ENCODE measurements at places on chromosomes 1 and 21. TPM values are rescaled to one million over a fixed set of nuclear protein-coding genes. Genes with fewer than 3 reads are reported as not detected.

The CELA2A gene
- total RNA-seq, result not detected

The MAPKAPK2 gene
- total RNA-seq, result 97.4 TPM

The LYPD8 gene
- not detected for total RNA-seq

The NMNAT2 gene
- not detected for total RNA-seq

The FCN3 gene
- total RNA-seq, result not detected

The PAX7 gene
- total RNA-seq, result not detected

The KLHDC8A gene
- not detected for total RNA-seq

The GJB3 gene
- not detected for total RNA-seq

DNA sequence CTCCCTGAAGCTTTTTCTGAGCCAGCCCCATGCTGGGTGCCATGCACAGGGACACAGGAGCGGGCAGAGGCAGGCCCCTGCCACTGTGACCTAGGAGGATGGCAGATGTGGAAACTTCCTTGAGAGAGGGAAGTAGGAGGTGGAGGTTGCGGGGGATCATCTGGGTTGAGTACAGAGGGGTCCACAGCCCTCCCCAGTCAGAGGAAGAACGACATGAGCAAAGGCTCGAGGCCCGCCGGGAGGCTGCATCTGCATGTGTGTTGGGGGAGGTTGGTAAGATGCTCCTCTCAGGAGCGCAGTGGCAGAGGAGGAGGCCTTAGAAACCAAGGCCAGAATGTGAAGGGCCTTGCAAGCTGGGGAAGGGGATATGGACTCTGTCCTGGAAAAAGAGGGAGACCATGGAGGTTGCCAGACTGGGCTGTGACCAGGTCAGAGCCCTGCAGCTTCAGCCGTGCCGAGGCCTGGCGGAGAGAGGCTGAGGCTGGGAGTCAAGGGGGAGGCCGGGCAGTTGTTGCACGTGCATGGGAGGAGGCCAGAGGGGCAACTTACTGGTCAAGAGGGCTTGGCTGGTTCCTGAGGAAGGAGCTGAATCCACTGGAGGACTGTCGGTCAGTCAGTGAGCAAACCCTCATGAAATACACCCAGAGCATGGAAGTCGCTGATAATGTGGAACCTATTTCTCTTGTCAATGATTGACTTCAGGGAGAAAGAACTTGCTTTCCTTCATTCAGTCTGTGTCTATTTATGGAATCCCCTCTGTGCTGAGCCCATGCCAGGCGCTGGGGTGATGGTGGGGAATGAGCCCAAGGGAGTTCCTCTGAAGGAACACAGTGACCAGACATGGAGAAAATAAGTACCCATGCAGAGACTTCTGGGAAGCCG lies 31.7 kb downstream of the A3GALT2 start:
- H3K4me1 ChIP-seq, result no peaks in the 10 kb centered on the region
- no peak overlapping the region for H3K27ac ChIP-seq
- peaks cover 22% of the 10 kb centered on the region for H3K36me3 ChIP-seq
- no peak for DNase-seq

DNA sequence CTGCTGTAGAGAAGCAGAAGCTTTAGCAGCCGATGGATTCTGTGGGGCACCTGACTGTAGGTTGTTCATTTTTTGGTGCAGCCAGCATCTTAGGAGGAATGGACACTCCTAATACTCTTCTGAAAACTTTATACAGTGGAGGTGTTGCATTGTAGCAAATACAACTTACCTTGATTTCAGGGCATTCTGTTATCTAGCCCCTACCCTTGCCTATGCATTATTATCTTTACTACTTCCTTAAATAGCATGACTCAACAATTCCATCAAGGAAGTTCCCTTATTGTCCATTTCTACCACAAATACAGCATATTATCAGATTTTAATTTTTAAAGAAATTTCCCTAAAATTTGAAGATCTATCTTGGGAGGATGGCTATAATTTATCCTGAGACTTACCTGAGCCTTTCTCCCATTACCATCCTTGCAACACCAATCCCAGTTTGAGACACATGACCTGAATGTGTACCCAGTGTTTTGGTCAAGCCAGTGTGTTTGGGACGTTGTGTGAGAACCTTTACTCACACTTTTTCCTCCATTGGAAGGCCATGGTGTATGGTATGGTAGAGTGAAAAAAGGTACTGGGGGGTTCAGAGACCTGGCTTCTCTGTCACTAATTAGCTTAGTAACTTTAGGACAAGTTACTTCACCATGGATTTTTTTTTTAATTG lies 9.2 kb downstream of the POU2F1 start:
- no peak overlapping the region for H3K4me3 ChIP-seq
- peaks cover 17% of the 10 kb centered on the region for H3K4me1 ChIP-seq
- H3K27me3 ChIP-seq, result no peaks in the 10 kb centered on the region
- no peak overlapping the region for H3K27ac ChIP-seq
- H3K36me3 ChIP-seq, result peaks cover 3% of the 10 kb centered on the region
- peak; percentile 36 for DNase-seq

DNA sequence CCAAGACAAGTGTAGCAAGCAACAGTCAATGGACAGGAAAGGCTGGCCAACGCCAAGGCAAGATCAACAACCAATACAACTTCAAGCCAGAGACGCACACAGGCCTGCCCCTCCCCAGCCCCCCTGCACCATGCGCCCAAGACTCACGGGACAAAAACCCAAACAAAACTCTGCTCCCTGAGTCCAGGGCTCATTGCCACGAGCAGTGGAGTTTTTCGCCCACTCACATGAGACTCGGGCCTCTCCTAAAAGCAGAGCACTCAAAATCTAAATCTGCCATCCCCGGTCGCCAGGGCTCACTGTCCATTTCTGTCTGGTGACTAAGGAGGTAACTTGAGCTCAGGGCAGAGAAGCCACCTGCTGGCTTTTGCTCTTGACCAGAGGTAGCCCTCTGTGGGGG lies 174.8 kb downstream of the CLIC6 start:
- no peak for DNase-seq
- H3K4me1 ChIP-seq, result peaks cover 60% of the 10 kb centered on the region
- no peak overlapping the region for H3K4me3 ChIP-seq
- H3K27ac ChIP-seq, result no peak overlapping the region

- H3K4me3 ChIP-seq, result no peak overlapping the region
- H3K27me3 ChIP-seq, result peaks cover 46% of the 10 kb centered on the region
- no peak for DNase-seq
- no peaks in the 10 kb centered on the region for H3K36me3 ChIP-seq
These were observed 7.2 kb upstream of the OLFML2B start for GRCh38 chr1:162030759-162031280.

DNA sequence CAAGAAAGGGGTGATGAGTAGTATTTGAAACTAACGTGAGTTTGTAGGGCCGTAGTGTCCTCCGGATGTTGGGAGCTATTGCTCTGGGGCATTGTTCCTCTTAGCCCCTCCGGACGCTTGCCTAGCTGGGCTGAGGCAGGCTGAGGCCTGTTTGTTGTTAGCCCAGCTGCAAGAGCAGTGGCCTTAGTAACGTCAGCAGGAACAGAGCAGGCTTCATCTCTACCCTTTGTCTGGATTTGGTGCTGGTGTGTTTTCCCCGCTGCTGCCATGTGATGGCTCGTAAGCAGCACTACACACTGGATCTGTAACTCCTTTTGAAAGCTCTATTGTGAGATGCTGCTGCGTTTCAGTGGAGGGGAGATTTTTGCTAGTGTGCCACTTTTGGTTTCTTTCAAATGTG lies 57.6 kb downstream of the DNM3 start:
- H3K27me3 ChIP-seq, result peaks cover 2% of the 10 kb centered on the region
- H3K4me3 ChIP-seq, result no peak overlapping the region
- H3K36me3 ChIP-seq, result no peaks in the 10 kb centered on the region

- no peaks in the 10 kb centered on the region for H3K27me3 ChIP-seq
- no peaks in the 10 kb centered on the region for H3K36me3 ChIP-seq
- H3K27ac ChIP-seq, result no peak overlapping the region
- H3K4me1 ChIP-seq, result no peaks in the 10 kb centered on the region
- no peak overlapping the region for H3K4me3 ChIP-seq
These were observed 260.3 kb downstream of the FAF1 start for GRCh38 chr1:50699795-50700194.

- H3K36me3 ChIP-seq, result peaks cover 27% of the 10 kb centered on the region
- H3K4me1 ChIP-seq, result peaks cover 45% of the 10 kb centered on the region
- peak; percentile 63 for DNase-seq
- H3K4me3 ChIP-seq, result peak overlapping the region; percentile 44
These were observed 154.1 kb downstream of the TGFBR3 start for GRCh38 chr1:91731815-91732214.

GRCh38 chr1:207619871-207620542 lies 24.9 kb upstream of the CR1L start:
- H3K4me1 ChIP-seq, result no peaks in the 10 kb centered on the region
- DNase-seq, result peak; percentile 68
- no peak overlapping the region for H3K4me3 ChIP-seq
- no peaks in the 10 kb centered on the region for H3K36me3 ChIP-seq

DNA sequence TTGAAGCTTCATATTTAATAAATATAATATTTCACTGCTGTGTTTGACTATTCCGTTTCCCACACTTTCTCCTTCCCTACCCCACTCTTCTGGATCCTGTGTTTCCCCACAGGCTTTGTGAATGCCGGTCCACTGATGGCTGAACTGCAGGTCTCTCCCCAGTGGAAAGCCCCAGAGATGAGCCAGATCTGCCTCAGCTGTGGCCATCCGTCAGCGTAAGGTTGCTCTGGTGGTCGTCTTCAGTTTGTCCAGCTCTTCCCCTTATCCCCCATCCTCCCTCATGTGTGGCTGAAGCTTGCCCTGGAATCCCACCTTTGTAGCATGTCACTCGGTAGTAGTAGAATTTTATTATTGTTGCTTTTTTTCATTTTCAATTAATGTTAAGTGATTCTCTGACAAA lies 11.4 kb downstream of the SMAP2 start:
- peaks cover 41% of the 10 kb centered on the region for H3K36me3 ChIP-seq
- peak overlapping the region; percentile 88 for H3K4me3 ChIP-seq
- DNase-seq, result peak; percentile 75

DNA sequence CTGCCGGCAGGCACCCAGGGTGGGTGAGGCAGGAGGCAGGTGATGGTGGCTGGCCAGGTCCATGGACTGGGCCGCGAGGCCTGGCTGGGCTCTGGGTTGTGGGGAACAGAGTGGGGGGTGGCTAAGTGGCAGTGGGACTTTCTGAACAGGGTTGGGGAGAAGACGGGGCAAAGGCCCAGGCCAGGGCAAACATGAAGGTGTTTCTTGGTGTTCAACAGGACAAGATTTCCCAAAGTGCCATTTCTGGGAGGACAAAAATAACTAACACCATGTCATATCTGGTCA lies 26.8 kb downstream of the STUM start:
- no peaks in the 10 kb centered on the region for H3K4me1 ChIP-seq
- DNase-seq, result no peak
- H3K27ac ChIP-seq, result no peak overlapping the region

GRCh38 chr1:5858844-5859407 lies 133.3 kb downstream of the NPHP4 start:
- no peak for DNase-seq
- H3K27me3 ChIP-seq, result no peaks in the 10 kb centered on the region
- H3K4me1 ChIP-seq, result peaks cover 3% of the 10 kb centered on the region
- no peak overlapping the region for H3K27ac ChIP-seq

- peaks cover 32% of the 10 kb centered on the region for H3K36me3 ChIP-seq
- peak overlapping the region; percentile 96 for H3K4me3 ChIP-seq
- H3K27ac ChIP-seq, result peak overlapping the region; percentile 99
- no peaks in the 10 kb centered on the region for H3K27me3 ChIP-seq
These were observed 550 bp upstream of the NFYC start for GRCh38 chr1:40690771-40691537.

- H3K4me1 ChIP-seq, result no peaks in the 10 kb centered on the region
- no peaks in the 10 kb centered on the region for H3K36me3 ChIP-seq
- H3K4me3 ChIP-seq, result no peak overlapping the region
- no peaks in the 10 kb centered on the region for H3K27me3 ChIP-seq
- no peak for DNase-seq
These were observed 419.0 kb upstream of the LRRC7 start for GRCh38 chr1:69148731-69149130.

GRCh38 chr21:42650441-42651421 lies 2.7 kb upstream of the PDE9A start:
- peaks cover 12% of the 10 kb centered on the region for H3K4me1 ChIP-seq
- no peak overlapping the region for H3K27ac ChIP-seq
- no peaks in the 10 kb centered on the region for H3K36me3 ChIP-seq
- H3K4me3 ChIP-seq, result no peak overlapping the region
- H3K27me3 ChIP-seq, result peaks cover 31% of the 10 kb centered on the region

- H3K27ac ChIP-seq, result no peak overlapping the region
- H3K4me1 ChIP-seq, result peaks cover 26% of the 10 kb centered on the region
- DNase-seq, result no peak
- peaks cover 54% of the 10 kb centered on the region for H3K27me3 ChIP-seq
- no peaks in the 10 kb centered on the region for H3K36me3 ChIP-seq
These were observed 1.2 kb downstream of the MCOLN3 start for GRCh38 chr1:85047144-85047471.

DNA sequence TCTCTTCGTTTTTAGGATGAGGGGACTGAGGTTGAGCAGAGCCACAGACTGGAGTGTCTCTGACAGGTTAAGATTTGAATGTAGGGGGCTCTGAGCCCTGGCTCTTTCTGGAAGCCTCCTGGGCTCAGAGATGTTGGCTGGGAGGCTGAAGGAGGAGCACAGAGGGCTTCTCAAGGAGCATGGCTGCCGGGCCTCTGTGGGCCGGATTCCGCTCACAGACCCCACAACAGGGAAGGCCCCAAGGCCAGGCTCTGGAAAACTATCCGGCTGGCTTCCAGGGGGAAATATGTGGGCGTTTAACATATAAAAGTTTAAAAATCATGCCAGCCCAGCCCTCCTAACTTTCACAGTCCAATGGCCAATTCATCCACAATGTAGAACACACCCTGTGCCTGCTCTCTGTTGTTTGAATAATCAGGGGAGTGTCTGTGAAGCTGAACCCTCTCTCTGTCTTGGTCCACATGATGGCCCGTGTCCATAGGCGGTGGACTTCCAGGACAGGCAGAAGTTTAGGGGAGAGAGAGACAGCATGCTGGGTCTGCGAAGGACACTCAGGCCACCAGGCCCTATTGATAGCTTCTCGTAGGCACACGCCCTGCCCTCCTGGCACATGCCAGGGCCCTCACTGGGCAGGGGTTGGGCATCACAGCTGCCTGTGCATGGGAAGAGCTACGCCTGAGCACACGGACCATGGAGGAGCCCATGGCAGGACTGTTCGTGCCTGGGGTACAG lies 10.8 kb downstream of the OBSCN start:
- no peak for DNase-seq
- H3K27ac ChIP-seq, result no peak overlapping the region
- no peaks in the 10 kb centered on the region for H3K27me3 ChIP-seq
- H3K4me3 ChIP-seq, result no peak overlapping the region
- H3K4me1 ChIP-seq, result peaks cover 2% of the 10 kb centered on the region

GRCh38 chr1:18748435-18748834 lies 111.0 kb downstream of the TAS1R2 start:
- no peak for DNase-seq
- H3K27me3 ChIP-seq, result peaks cover 2% of the 10 kb centered on the region
- no peak overlapping the region for H3K27ac ChIP-seq
- no peaks in the 10 kb centered on the region for H3K4me1 ChIP-seq
- no peak overlapping the region for H3K4me3 ChIP-seq

DNA sequence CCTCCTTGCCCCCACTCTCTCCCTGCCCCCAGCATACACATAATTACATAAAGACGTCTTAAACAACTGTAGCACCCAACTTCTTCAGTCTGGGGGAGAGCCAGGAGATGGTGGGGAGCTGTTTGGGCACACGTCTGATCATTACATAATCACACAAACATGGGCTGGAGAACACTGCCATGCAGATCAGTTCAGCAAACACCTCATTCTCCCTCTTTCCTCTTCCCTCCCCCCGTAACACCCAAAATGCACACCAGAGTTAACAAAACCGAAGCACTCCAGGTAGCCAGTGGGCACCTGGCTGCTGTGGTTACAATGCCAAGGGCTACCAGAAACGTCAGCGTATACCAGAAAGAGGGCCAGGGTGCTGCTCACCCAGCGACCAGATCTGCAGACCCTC lies 1.6 kb downstream of the HIVEP3 start:
- peak overlapping the region; percentile 95 for H3K4me3 ChIP-seq
- H3K27ac ChIP-seq, result peak overlapping the region; percentile 82
- peak; percentile 61 for DNase-seq
- H3K36me3 ChIP-seq, result peaks cover 2% of the 10 kb centered on the region
- peaks cover 68% of the 10 kb centered on the region for H3K4me1 ChIP-seq

Data from activated CD4-positive, alpha-beta T cell treated with anti-CD3 and anti-CD28 coated beads, Interleukin-2, amount 10 ng/mL, durations not matched to agents 24 days and 14 days (primary cell).